ENCODE measurements at places on chromosomes 16 and 17. TPM values are rescaled to one million over a fixed set of nuclear protein-coding genes. Genes with fewer than 3 reads are reported as not detected.

TBC1D26 gene
- 0.08 TPM for polyA plus RNA-seq

PEMT gene
- 32.5 TPM for polyA plus RNA-seq

CA7 gene
- not detected for polyA plus RNA-seq

WNT9B gene
- polyA plus RNA-seq: 0.10 TPM

ESRP2 gene
- polyA plus RNA-seq: 0.44 TPM

TBX21 gene
- polyA plus RNA-seq: 0.70 TPM

TBC1D3C gene
- polyA plus RNA-seq: not detected

CTRB1 gene
- not detected for polyA plus RNA-seq

ARHGDIG gene
- 0.10 TPM for polyA plus RNA-seq

ASGR2 gene
- 0.37 TPM for polyA plus RNA-seq

MT1F gene
- 3.6 TPM for polyA plus RNA-seq

EPOP gene
- polyA plus RNA-seq: 0.61 TPM

KRTAP4-4 gene
- not detected for polyA plus RNA-seq

DNAI2 gene
- not detected for polyA plus RNA-seq

RNF112 gene
- polyA plus RNA-seq: 1.4 TPM

ITGB4 gene
- polyA plus RNA-seq: 3.3 TPM

TPSD1 gene
- 0.56 TPM for polyA plus RNA-seq

MT4 gene
- polyA plus RNA-seq: not detected

TMC5 gene
- 0.35 TPM for polyA plus RNA-seq

MSLN gene
- 1.5 TPM for polyA plus RNA-seq

ZFHX3 gene
- polyA plus RNA-seq: 3.4 TPM

KRTAP16-1 gene
- not detected for polyA plus RNA-seq

KRTAP4-6 gene
- not detected for polyA plus RNA-seq

DNAH9 gene
- 1.4 TPM for polyA plus RNA-seq

SLFN5 gene
- 19.7 TPM for polyA plus RNA-seq

ZNF764 gene
- 4.3 TPM for polyA plus RNA-seq

CASKIN1 gene
- not detected for polyA plus RNA-seq

YWHAE gene
- 589 TPM for polyA plus RNA-seq

KCNH4 gene
- polyA plus RNA-seq: not detected

LPCAT2 gene
- 15.3 TPM for polyA plus RNA-seq

CCL16 gene
- polyA plus RNA-seq: 0.17 TPM

OTOP2 gene
- not detected for polyA plus RNA-seq

RPUSD1 gene
- not detected for polyA plus RNA-seq

HID1 gene
- 4.1 TPM for polyA plus RNA-seq

CES5A gene
- not detected for polyA plus RNA-seq

FZD2 gene
- 0.08 TPM for polyA plus RNA-seq

CCL13 gene
- 0.59 TPM for polyA plus RNA-seq

NDRG4 gene
- polyA plus RNA-seq: 5.5 TPM

ARL5C gene
- polyA plus RNA-seq: not detected

LRRC37A gene
- 0.68 TPM for polyA plus RNA-seq

PRSS22 gene
- 0.10 TPM for polyA plus RNA-seq

AANAT gene
- polyA plus RNA-seq: not detected

PDILT gene
- not detected for polyA plus RNA-seq

RSAD1 gene
- 24.2 TPM for polyA plus RNA-seq

COTL1 gene
- polyA plus RNA-seq: 32.9 TPM

Measured in ovary (tissue), 10 donors.